Stimulated activated CD8-positive, alpha-beta memory T cell treated with anti-CD3 and anti-CD28 coated beads, Interleukin-4, amount 100 ng/mL, for 1 hour (primary cell): ENCODE measurements at places on chromosomes 5 and 9.

DNA sequence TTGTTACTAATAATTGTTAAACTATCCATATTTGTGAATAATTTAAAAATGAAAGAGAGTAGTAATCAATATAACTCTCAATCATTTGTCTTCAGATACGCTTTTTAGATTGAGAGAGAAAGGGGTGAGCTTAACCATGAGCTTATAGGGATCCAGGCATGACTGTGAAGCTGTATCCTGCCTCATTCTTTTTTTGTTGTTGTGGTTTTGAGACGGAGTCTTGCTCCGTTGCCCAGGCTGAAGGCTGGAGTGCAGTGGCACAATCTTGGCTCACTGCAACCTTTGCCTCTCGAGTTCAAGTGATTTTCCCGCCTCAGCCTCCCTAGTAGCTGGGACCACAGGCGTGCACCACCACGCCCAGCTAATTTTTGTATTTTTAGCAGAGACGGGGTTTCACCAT is 44.0 kb downstream of the NIPAL4 start:
- DNase-seq, result no peak

- DNase-seq, result no peak
These were observed 27.3 kb downstream of the IFNW1 start for GRCh38 chr9:21114311-21114710.

GRCh38 chr9:121985792-121986494 is 107.2 kb downstream of the TTLL11 start:
- no peak for DNase-seq

DNA sequence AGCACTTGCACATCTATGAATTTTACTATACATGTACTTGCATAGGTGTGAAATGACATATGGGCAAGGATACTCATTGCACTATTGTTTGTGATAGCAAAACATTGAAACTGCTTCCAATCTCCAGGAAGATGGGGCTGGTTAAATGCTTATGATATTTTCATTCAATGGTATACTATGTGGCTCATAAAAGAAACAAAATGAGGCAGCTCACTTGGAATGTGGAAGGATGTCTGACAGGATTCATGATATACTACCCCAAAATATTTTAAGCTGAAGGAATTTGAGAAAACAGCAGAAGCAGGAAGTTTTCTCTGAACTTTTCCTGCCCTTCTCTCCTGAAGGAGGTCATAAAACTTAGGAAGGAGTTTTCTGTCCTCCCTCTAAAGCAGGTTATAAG is 99.6 kb upstream of the CAST start:
- no peak for DNase-seq
